ENCODE measurements at places on chromosomes 7 and 10.

GRCh38 chr7:112201411-112201810 lies 4.8 kb downstream of the DOCK4 start:
- DNase-seq = no peak

DNA sequence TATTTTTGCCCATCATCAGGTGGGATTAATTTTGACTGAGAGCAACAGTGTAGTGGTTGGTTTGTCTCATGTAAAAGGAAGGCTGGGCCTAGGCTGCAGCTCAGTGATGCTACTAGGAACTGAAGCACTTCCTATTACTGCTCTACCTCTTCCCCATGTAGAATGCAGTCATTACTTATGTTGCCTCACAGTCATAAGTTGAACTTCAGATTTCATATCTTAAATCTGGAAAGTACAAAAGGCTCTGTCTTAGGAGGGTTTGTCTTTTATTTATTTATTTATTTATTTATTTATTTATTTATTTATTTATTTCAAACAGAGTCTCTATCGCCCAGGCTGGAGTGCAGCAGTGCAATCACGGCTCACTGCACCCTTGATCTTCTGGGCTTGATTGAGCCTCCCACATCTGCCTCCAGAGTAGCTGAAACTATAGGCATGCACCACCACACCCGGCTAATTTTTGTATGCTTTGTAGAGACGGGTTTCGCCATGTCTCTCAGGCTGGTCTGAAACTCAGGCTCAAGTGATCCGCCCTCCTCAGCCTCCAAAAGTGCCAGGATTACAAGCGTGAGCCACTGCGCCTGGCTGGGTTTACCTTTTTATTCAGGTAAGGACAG lies 721.7 kb upstream of the GALNT17 start:
- no peak for DNase-seq

- no peak for DNase-seq
Measured at GRCh38 chr7:16743236-16743635, 10.3 kb upstream of the TSPAN13 start.

DNA sequence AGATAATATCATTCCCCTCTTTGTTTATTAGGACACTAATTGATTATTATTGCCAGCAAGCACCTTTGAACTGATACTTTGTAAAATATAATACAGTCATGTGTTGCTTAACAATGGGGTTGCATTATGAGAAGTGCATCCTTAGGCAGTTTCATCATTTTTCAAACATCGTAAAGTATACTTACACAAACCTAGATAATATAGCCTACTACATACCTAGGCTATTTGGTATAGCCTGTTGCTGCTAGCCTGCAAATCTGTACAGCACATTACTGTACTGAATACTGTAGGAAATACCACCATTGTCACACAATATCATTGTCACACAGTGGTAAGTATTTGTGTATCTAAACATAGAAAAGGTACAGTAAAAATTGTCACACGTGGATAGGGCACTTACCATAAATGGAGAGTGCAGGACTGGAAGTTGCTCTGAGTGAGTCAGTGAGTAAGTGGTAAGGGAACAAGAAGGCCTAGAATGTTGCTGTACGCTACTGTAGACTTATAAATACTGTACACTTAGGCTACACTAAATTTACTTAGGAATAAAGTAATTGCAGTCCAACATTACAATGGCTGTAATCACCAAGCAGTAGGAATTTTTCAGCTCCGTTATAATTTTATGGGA lies 70.7 kb downstream of the LCOR start:
- no peak for DNase-seq

DNA sequence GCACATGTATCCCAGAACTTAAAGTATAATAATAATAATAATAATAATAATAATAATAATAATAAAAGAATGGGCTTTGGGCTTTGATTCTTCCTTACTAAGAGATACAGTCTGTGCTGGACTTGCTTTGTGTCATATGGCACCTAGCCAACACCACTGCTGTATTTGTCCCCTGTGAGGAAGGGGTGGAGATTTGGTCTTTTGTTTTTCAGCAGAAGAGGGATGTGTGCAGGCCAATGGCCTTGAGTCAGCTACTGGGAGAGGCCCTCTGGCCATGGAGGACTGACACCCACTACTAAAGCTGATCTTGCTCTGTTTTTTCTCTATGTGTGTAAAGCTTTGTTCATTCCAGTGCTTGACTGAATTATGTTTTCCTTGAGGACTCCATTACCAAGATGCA lies 573.0 kb upstream of the PCDH15 start:
- DNase-seq = no peak

GRCh38 chr10:92727550-92727949 lies 37.8 kb downstream of the HHEX start:
- DNase-seq = no peak

GRCh38 chr7:29207162-29207801 lies 12.7 kb downstream of the CHN2 start:
- DNase-seq = no peak

- peak; percentile 83 for DNase-seq
Measured at GRCh38 chr7:46832136-46832535, 749.8 kb downstream of the TNS3 start.

DNA sequence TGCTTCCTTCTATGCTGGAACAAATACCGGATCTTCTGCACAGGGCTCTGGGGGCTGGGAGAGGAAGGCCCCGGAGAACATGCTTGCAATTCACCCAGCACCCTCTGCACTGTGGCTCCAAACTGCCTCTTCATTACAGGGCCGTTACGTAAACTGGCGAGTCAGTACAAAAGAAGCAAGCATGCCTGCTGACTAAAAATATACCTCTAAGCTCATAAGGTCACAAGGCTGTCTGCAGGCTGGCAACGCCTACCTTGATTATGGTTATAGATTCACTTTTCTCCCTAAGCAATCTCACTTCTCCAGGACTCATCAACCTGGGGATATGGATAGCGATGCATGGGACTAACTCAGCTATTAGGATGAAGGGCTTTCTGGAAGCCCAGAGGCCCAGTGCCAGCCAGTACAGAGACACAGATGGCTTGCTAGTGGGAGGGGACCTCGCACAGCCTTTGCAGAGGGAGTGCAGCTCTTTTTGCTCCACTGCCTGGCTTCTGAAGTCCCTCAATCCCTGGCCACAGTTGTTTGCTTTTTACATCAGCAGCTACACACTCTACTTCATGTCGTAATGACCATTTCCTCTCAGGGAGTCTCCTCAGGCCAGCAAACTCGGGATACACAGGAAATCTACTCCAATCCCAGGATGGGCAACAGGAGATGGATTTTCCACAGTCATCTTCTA lies 96.1 kb downstream of the SH3PXD2A start:
- no peak for DNase-seq

GRCh38 chr10:48973065-48973464 lies 33.4 kb upstream of the LRRC18 start:
- no peak for DNase-seq

GRCh38 chr10:20215547-20216152 lies 399.4 kb downstream of the PLXDC2 start:
- DNase-seq = no peak

Measured in trophoblast cell (in vitro differentiated cells and primary cell).